ENCODE measurements at places on chromosomes 16 and 17. TPM values are rescaled to one million over a fixed set of nuclear protein-coding genes. Genes with fewer than 3 reads are reported as not detected.

- no peak for DNase-seq
Measured at GRCh38 chr16:22969567-22969966, 155.6 kb downstream of the HS3ST2 start.

DNA sequence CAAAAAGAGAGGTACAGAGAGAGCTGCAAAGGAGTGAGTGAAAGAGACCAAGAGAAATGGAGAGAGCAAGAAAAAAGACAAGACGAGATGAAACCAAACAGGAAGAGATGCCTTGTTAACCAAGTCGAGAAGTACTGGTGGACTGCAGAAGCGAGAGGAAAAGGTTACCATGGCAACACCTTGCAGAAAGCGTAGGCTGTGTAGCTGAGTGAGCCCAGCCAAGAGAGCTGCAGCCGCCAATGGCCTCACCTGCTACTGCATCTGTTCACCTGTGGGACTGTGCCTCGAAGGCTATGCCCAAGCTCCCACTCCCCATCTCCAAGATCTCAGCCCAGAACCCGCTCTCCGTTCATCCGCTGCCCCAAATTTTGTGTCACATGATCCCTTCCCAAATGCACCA, 161.3 kb downstream of the SLC39A11 start:
- DNase-seq, result no peak

- no peak for DNase-seq
Measured at GRCh38 chr17:19757536-19758180, 9.6 kb upstream of the ALDH3A1 start.

GRCh38 chr16:71623597-71623996, 2.4 kb upstream of the MARVELD3 start:
- DNase-seq, result no peak

- no peak for DNase-seq
Measured at GRCh38 chr16:66342294-66342900, 24.1 kb upstream of the CDH5 start.

DNA sequence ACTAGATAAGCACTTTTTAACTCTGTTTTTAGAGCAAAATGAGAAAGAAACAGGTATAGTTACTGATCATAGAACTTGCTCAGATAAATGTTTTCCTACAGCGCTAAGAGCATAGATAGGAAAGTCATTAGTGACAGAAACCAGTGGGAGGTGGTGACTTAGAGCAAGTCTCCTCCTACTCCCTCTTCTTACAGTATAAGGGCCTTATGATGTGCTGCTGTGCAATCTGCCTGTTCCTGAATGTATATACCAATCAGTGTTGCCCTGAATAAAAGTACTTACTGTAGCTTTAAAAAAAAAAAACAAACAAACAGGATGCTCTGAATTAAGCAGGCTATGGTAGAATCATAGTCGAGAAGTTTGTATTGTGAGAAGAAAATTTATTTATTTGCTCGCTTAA, 23.3 kb upstream of the RASL10B start:
- no peak for DNase-seq

DNA sequence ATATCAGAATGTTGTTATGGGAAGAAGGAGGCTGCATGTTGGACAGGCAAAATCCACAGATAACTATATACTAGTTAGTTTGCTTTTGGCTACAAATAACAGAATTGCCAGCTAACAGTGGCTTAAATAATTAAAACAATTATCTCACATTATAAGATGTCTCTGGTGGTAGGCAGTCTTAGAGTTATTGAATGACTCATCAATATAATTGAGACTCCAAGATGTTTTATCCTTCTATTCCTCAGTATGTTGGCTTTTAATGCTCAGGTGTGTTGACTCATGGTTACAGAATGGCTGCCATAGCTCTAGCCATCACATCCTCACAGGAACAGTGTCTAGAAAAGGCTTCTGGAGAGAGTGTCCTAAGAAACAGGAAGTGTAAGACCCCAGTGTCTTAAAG, 11.1 kb downstream of the CHP2 start:
- DNase-seq, result no peak

DNA sequence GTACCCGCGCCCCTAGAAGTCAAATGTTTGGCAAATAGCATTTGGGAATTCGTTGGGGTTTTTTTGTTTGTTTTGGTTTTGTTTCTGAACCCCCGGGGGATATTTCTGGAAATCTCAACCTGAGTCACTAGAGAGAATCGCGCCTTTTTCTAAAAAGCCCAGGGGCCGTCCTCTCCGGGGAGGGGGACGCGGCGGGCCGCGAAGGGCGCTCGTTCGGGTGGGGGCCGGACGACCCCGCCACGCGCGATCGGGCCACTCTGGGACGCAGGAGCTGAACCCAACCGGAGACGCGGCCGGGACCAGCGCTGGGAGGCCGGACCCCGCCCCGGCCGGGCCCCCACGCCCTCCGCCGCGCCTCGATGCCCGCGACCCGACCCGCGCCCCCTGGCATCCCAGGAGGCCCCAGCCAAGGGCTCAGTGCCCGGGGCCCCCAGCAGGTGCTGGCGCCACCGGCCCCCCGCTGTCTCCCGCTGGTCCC, 302 bp downstream of the LITAF start:
- no peak for DNase-seq

GRCh38 chr17:66420961-66421371, 118.6 kb downstream of the PRKCA start:
- peak; percentile 53 for DNase-seq

- DNase-seq, result no peak
Measured at GRCh38 chr17:11001651-11002050, 163.8 kb upstream of the PIRT start.

- DNase-seq, result peak; percentile 32
Measured at GRCh38 chr17:30093463-30094147, 23.0 kb upstream of the NSRP1 start.

- no peak for DNase-seq
Measured at GRCh38 chr17:35878361-35878760, 1.8 kb downstream of the CCL5 start.

The TEX2 gene
- 74.9 TPM for total RNA-seq

The TP53TG3B gene
- total RNA-seq, result not detected

The SECTM1 gene
- total RNA-seq, result 8.5 TPM

The LCAT gene
- 30.3 TPM for total RNA-seq

The PRAC2 gene
- not detected for total RNA-seq

Data from mucosa of gallbladder (tissue), 1 donor.